ENCODE measurements at places on chromosomes 5 and 9. TPM values are rescaled to one million over a fixed set of nuclear protein-coding genes. Genes with fewer than 3 reads are reported as not detected.

DNA sequence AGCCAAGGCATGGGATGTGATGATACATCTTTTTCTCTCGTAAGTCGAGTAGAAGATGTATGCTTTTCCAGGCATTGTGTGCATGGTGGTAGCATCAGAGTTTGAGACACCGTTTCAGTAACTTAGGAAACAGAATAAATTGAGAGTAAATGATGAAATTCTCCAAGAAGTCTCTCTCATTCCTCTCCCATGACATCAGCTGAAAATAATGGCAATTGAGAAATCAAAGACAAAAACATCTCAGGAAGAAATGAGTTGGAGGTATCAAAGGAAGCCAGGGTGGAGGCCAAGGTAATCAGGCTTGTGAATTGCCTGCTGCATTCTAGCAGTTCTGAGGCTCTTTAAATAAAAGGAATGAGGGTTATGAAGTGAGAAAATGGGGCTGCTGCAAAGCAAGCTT is 53.9 kb downstream of the SGCD start:
- no peak for DNase-seq

- DNase-seq: no peak
Measured at GRCh38 chr5:82176115-82176814, 101.9 kb downstream of the RPS23 start.

GRCh38 chr9:35798658-35799374 is 7.4 kb downstream of the NPR2 start:
- DNase-seq: peak; percentile 58

GRCh38 chr5:123046222-123046621 is 9.7 kb upstream of the PPIC start:
- DNase-seq: no peak

DNA sequence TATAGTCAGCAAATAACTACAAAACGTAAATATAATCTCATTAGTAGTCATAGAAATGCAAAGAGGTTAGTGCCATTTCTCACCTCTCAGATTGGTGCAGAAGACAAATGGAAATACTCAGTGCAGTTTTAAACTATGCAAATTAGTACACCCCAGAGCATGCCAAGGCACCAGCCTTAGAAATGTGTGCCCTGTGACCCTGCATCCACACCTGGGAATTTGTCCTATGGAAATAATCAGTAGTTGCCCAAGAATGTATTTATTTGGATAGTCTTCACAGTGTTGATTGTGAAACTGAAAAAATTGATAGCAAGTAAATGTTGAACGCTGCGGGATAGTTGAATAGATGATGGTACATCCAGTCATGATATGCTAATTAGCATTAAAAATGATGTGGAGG is 152.7 kb downstream of the KDM4C start:
- DNase-seq: no peak

- DNase-seq: peak; percentile 3
Measured at GRCh38 chr9:27626244-27627187, 53.2 kb upstream of the C9orf72 start.

DNA sequence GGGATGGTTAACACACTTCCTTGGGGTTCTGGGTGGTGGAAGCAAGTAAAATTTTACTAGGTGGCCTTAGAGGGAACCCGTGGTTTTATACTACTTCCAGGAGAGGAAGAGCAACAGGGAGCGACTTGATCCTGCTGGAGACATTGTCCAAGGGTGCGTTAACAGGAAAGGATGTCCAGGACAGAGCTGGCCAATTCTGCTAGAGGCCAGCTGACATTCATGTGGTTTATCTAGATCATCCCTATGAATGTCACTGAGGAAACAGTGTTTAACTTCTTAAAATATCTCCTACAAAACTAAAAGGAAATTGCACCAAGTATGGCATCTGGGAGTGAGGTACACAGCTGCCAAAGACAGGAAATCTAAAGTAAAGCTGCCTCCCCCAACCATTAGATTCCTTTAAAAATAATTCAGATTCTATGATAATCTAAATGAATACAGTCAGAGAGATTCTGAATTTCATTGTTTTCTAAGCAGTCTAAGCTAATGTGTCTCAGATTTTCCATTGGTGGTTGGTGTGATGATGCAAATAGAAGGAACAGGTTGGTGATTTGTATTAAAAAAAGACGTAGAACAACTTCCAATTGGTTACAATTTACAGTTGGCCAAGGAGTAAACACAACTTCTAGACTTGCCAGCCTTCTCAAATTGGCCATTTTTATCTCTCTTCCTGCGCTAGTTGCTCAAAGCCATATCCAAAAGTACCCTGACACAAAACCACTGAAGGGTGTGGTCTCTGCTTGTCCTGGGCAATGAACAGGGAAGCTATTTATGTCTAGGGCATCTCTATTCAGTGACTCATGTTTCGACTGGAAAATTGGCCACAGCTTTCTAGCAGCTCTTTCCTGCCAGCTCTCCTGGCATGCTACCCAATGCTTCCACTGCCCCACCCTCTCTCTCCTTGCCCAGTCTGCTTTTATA is 574.7 kb upstream of the MEF2C start:
- DNase-seq: peak; percentile 53

GRCh38 chr9:93118863-93119702 is 15.0 kb downstream of the NINJ1 start:
- no peak for DNase-seq

- DNase-seq: no peak
Measured at GRCh38 chr5:88825584-88826315, 57.2 kb downstream of the MEF2C start.

DNA sequence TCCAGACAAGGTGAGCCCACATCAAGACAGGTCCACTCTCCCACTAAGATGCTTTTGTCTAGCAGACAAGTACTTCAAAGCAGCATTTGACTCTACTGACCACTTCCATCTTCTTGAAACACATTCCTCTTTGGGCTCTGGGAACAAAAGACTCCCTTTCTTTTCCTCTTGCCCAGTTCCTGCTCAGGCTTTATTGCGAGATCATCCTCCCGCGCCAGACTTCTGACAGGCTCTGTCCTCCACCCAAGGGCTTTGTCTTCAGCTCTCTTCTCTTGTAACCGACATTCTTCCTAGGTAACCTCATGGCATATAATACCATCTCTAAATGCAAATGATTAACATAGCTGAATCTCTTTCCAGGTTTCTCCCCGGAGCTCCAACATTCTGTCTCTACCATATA is 85.8 kb downstream of the NUDT12 start:
- DNase-seq: no peak

DNA sequence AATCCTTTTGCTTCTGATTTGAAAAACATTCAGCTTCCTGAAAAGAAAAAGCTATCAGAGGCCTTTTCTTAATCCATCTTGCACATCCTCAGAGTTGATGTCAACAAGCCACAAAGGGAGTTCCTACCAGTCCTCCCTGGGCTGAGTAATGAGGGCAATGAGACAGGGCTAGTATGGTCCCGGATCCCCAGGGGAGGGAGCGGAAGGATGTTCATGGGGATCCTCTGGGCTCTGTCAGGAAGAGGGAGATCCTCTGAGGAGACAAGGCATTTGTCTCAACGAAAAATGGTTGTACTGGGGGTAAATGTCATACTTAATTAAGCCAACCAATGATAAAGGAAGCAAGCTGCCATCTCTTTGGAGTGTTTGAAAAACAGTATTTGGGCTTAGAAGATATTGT is 195.3 kb downstream of the DTWD2 start:
- no peak for DNase-seq

DNA sequence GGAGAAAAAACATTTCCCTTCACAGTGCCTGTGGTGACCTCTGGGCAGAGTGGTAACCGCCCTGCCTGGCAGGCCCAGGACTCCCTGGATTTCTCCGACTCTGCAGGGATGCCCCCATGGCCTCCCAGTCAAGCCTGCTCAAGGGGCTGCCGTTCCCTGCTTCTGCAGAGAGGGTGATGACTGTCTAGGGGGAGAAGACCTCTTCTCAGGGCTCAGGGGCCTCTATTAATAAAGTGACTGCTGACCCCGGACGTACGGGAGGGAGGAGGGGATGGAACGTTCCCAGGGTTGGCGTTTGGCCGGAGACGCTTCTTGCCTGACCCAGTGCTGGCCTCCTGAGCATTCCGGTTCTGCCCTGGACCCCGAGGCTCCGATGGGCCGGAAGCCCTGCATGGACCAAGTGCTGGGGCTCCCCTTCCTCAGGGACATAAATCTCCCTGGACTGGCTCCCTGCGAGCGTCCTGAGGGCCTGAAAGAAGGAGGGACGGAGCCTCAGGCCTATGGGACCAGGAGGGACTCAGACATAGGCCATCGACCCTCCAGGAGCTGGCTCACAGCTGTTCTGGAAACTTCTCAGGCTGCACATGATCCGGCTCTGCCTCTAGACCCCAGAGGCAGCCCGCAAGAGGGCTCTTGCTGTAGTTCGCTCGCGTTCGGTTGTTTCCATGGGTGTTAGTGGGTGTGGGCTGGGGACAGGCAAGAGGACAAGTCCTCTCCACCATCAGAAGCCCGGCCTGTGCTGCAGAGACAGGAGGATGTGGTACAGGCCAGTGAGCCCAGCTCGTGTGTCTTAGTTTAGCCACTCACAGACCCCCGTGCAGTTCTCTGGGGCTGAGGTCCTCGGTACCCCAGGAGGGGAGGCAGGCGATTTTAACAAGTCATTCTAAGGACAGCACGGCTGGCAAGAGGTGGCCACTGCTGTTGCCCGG is 8.1 kb upstream of the RNU6ATAC start:
- DNase-seq: no peak

DNA sequence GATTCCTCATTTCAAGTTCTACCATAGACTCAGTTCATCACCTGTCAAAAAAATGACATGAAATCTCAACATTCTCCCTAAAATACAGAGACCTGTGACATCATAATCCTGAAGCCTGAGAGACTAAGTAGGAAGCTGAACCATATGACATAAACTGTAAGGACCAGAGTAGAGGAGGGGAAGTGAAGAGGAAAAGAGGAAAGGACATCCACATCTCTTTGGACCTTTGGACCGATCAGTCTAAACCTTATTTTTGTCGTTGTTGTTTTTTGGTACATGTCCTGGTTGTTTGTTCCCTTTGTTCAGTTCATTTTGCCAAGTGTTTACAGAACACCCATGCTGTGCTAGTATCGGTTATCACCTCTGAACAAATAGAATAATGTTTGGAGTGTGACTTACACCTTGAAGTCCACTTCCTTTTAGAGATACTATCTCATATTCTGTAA is 41.9 kb downstream of the LURAP1L start:
- no peak for DNase-seq

DNA sequence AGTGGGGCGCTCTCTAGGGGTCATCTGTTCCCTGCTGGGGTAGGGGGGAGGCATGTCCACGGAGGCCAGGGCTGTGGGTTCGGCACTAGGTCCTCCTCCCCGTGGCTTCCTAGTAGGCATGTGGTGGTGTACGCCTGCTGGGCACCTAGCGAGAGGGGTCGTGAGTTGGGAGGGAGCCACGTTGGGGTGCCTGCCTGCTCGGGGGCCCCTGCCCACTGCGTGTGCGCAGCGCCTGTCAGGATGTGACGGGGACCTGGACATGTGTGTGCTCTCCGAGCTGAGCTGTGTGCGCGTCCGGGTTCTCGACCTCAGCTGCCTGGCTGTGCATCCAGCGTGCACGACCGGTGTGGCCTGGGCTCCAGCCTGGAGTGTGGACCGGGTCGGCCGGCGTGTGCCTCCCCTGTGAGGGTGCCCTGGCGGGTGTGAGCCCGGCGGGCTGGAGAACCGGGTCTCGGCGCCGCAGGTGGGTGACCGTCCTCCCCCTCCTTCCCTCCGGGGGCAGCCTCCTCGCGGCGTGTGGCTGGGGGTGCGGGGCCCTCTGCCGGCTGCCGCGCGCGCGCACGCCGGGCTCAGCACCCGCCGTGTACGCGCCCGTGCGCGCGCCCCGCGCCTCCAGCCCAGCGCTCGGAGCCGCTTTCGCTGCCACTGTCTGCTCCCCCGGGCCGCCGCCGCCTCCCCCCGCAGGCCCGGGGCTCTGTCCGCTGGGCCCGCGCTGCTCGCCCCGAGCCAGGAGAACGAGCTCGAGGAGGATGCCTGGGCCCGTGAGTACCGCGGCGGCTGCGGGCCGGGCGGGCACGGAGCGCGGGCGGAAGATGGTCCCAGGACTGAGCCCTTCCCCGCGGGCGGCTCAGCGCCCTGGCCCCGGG is at the start of gene PRR7:
Gene PRR7 (plus strand): TSS at position 615 of the 866 bp plus-strand sequence. CDS start 8,254 bp downstream, outside the sequence.
- DNase-seq: peak; percentile 73

GRCh38 chr9:89813482-89813881 is 208.7 kb downstream of the GADD45G start:
- no peak for DNase-seq

DNA sequence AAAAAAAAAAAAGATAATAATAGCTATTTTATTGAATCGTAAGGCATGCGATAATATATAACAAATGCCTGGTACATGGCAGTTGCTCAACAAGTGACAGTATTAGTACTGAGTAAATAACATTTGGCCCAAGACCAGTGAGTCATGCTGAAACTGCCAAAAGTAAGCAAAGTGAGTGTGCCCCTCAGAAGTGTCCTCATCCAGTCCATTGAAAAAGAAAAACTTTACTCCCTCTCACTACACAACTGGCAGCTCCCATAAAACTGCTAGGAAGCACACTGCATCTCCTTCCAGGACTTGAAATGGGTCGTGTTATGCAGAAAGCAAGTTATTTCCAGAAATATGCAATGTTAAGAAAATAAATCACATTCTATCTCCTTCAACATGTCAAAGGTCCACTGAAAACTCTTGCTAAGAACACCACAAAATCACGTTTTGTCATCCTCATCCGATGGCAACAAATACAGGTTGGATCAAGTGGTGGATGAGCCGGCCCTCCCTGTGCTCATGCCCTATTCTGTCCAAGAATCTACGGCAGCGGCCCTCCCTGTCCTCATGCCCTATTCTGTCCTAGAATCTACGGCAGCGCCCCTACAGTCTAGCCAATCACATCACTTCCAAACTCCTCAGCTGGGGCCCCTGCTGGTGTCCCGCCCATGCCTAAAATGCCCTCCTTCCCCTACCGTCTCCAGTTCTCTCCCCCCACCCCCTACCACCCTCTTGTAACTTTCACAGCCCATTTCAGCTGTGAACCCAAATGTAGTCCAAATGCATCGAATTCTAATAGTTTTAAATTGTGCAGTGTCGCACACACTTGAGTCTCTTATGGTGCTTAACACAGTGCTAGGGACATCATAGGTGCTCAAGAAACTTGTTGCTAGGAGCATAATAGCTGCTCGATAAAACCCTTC is 12.5 kb downstream of the PTCH1 start:
- DNase-seq: peak; percentile 76

GRCh38 chr9:124454791-124455443 is 4.7 kb downstream of the ADGRD2 start:
- DNase-seq: no peak

GRCh38 chr9:3768712-3769457 is 243.1 kb upstream of the RFX3 start:
- DNase-seq: no peak

- DNase-seq: no peak
Measured at GRCh38 chr5:54492178-54492577, 25.4 kb upstream of the SNX18 start.

TAF11L10 gene
- not detected for total RNA-seq

KLHL9 gene
- total RNA-seq: 10.5 TPM

DAB2 gene
- total RNA-seq: 25.8 TPM

ELAVL2 gene
- total RNA-seq: not detected

BTNL3 gene
- total RNA-seq: not detected

MZB1 gene
- total RNA-seq: 0.50 TPM

ACSL6 gene
- not detected for total RNA-seq

AGXT2 gene
- not detected for total RNA-seq

NDOR1 gene
- 28.8 TPM for total RNA-seq

SLC45A2 gene
- 0.33 TPM for total RNA-seq

Measured in PC-9 (cell line).